ENCODE measurements at places on chromosomes 13 and 19.

- DNase-seq = no peak
Observed at GRCh38 chr13:71922194-71922593, 55.2 kb upstream of the DACH1 start.

GRCh38 chr13:97559981-97560380 lies 126.0 kb downstream of the RAP2A start:
- no peak for DNase-seq

DNA sequence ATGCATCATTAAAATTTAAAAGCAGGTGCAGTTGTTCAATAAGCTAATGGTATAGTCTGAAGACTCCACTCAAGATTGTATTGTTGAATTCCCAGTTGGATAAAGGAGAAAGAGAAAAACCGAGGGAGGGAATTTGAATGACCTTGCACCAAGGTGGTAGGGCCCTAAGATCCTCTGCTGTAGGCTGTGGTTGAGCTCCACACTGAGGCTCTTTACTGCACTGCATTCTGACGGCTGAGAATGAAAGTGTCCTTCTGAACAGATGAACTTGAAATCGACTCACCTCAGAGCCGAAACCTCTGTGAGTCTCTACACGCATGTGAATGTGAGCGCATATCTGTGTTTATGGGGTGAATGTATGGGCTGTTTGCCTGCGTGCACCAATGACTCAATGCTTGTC lies 388.9 kb upstream of the DACH1 start:
- DNase-seq = no peak

- DNase-seq = no peak
Observed at GRCh38 chr13:50685491-50685890, 158.0 kb downstream of the DLEU7 start.

DNA sequence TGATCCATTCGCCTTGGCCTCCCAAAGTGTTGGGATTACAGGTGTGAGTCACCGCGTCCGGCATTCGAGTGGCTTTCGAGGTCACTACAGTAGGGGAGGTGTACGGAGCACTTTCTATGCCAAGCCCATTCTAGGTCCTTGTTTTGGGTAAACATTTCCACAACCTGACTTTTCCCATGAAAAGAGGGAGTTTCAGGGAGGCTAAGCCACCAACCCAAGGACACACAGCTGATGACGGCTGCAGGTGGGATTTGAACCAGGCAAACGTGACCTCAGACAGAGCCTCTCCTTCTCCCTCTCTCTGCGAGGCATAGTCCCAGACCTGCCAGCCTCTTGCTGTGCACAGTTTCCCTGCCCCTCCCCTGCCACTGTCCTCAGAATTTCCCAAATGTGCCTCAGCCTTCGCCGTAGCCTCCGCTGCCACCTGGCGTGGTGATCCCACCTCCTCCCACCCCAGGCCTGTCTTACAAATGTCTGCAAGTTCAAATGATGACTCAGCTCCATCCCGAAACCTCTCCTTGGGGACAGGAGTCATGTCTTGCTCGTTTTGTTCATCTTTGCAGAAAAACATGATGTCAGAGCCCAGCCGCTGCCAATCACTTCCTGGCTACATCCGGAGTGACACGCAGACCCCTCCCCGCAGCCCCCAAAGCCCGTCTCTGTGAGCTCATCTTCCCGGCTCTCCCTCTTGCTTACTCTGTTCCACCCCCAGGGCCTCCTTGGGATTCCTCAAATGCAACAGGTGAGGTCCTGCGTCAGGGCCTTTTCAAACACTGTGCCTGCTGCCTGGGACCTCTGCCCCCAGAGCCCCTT lies 6.6 kb upstream of the GADD45B start:
- no peak for DNase-seq

Measured in activated CD8-positive, alpha-beta memory T cell treated with anti-CD3 and anti-CD28 coated beads for 4 hours (primary cell).